ENCODE measurements at places on chromosomes 1 and 21. TPM values are rescaled to one million over a fixed set of nuclear protein-coding genes. Genes with fewer than 3 reads are reported as not detected.

- DNase-seq: no peak
These were observed 28.7 kb downstream of the DHX9 start for GRCh38 chr1:182867861-182868260.

GRCh38 chr1:244010703-244011123, 40.4 kb upstream of the ZBTB18 start:
- DNase-seq: no peak

DNA sequence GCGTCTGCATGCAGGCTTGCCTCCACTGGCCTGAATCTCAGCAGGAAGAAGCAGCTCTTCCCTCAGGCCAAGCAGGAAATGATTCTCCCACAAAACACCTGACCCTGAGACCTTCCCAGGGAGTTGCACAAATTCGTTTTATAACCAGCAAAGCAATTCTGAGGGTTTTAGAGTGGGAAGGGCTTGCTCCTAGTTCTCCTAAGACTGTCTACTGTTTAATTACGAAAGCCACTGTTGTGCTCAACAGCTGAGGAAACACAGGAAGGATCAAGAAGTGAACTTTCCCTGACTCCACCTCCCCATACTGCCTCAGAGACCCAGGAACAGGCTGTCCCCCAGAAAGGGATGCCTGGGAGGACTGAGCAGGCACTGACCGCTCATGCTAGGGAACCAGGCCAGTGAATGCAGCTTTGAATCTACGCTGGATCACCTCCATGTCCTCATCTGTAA, 37.0 kb upstream of the PUM1 start:
- DNase-seq: no peak

- no peak for DNase-seq
These were observed 1.7 kb upstream of the VWA1 start for GRCh38 chr1:1433804-1434130.

- DNase-seq: no peak
These were observed 260.1 kb downstream of the VAV3 start for GRCh38 chr1:107704911-107705310.

Gene PLPP3
- total RNA-seq: not detected

Gene CDC42BPA
- 1.3 TPM for total RNA-seq

Gene SYTL1
- 125 TPM for total RNA-seq

Gene LBR
- 151 TPM for total RNA-seq

Gene DYNLT4
- total RNA-seq: 2.1 TPM

Gene PEX19
- 67.6 TPM for total RNA-seq

Gene SLC30A10
- total RNA-seq: not detected

Gene DIO1
- not detected for total RNA-seq

All from naive thymus-derived CD8-positive, alpha-beta T cell (primary cell).